ACHN (cell line): ENCODE measurements at places on chromosomes 12 and 14.
A peak's percentile ranks its signal among the peaks of the same experiment; 100 is the strongest.

DNA sequence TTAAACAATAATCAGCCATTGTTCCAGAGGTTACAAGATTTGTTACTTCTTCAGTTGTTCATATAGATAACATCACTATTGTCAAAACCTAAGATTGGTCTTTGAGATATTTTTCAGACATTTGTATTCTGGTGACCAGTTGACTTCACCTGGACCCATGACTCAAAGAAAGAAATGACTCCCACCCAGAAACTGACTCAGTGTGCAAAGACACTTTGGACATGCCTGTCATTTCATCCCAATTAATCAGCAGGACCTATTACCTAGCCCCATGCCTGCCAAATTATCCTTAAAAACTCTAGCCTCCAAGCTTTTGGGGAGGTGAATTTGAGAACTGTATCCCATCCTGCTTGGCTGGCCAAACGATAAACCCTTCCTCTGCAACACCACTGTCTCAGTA lies 27.7 kb upstream of the TSPAN11 start:
- DNase-seq = no peak

DNA sequence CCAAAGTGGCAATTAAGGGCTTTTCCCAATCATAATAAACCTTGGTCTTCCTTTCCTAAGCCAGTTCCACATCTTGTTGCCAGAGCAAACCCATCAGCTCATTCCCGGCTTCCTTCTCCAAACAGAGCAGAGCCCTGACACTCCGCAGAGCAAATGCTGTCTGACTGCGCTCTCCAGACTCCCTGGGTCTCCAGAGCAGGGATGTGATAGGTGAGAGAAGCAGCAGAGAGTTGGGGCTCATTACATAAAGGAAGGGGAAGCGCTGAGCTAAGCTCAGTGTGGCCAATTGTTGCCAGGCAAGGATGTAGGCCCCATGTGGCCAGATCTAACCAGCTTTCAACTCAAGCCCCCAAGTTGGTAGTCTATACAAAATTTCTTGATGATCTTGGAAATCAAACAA lies 36.2 kb upstream of the PAX9 start:
- no peak for DNase-seq

GRCh38 chr12:117142094-117142493 lies 42.9 kb upstream of the TESC start:
- no peak for DNase-seq

- no peak for DNase-seq
Measured at GRCh38 chr12:108218921-108219320, 89.8 kb downstream of the WSCD2 start.

DNA sequence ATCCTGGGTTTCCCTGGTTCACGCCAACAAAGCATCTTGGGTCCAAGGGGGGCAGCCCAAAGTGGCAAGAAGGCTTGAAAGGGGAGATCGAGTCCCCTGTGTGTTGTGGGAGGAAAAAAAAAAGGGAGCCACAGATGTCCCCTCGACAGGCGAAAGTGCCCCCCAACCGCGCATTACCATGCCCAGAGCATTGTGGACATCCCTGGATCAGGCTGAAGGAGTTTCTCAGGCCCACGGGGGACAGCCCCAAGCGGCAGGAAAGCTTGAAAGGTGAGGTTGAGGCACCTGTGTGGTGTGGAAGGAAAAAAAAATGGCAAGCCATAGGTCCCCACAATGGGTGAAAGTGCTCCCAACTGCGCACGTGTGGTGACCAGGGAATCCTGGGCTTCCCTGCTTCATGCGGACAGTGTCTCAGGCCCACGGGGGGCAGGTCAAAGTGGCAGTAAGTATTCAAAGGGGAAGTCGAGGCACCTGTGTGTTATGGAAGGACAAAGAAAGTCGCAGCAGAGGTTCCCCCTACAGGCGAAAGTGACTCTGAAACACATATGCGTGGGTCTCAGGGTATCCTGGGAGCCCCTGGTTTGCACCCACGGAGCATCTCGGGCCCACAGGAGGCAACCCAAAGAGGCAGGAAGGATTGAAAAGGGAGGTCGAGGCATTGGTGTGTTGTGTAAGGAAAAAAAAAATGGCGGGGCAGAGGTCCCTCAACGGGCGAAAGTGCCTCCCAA lies 580.1 kb downstream of the ALG10 start:
- no peak for DNase-seq

DNA sequence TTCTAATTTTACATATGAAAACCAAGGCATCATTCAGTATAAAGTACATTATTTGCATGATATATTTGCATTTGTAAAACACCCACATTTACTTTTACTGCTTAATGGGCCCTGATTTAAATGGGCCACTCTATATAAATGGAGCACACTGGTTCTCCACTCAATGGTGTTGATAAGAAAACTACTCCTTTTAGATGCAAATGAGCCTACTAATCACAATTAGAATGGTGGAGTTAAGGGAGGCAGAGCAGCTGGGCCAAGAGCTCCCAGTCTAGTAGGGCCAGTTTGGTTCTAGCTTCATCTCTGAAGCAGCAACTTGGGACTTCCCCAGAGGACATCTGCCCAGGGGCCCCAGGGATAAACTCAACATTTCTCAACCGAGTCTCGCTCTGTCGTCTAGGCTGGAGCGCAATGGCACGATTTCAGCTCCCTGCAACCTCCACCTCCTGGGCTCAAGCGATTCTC lies 120.7 kb downstream of the FOXN3 start:
- DNase-seq = no peak

DNA sequence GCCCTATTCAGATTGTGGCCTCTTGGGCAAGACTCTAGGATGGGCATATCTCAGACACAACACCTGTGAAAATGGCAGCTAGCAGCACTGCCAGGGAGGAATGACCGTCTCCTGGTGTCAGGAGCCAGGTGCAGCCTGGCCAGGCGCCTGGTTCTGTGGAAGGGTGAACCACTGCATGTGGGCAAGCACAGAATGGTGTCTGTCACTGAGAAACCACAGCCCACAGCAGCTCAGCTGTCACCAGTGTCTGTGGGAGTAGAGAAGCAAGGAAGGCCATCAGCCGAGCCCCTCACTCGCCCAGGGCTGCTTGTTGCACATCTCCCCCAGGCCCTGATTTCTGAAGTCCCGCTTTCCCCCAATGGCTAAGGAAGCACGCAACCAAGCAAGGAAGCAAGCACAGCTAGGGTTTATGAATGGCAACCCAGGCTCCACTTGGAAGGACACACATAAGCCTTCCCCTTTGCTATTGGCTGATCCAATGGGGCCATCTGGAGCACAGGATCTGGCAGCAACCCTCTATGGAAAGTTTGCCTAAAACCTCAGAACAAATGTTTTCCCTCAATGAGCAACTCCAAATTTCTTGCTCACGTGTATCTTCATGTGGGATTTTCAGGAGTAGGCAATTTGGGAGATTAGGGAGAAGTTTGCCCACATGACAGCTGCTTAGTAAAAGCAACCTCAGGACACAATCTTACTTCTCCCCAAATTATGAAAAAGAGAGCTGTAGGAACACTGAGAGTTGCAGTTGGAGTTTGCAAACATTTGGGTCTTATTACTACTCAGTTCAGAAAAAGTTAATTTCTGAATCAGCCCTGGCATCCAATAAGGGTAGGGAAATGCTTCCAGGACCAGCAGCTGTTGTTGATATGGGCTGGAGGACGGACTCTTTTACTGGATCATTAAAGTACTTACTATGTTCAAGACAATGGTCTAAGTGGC lies 44.7 kb downstream of the GPHB5 start:
- DNase-seq = no peak

DNA sequence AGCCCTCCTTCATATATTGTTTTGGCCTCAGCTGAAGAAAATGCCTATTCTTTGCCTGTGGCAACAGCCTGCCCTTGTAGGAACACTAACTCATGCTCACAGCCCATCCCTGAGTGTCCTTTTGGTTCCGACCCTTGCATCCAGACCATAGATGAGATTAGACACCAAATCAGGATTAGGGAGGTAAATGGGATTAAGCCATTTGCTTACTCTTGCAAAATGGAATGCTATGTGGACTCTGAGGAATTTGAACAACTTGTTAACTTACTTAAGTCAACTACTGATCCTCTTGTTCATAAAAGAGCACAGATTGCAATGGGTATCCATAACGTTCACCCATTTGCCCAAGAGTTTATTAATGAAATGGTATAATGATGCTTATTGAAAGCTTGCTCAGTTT lies 27.3 kb downstream of the TSHR start:
- DNase-seq = no peak

- DNase-seq = no peak
Measured at GRCh38 chr12:47560415-47560814, 145.4 kb downstream of the RPAP3 start.

GRCh38 chr14:104639471-104639870 lies 34.9 kb upstream of the TMEM179 start:
- no peak for DNase-seq

- DNase-seq = peak; percentile 41
Measured at GRCh38 chr14:59274991-59275391, 86.5 kb downstream of the DAAM1 start.
